ENCODE measurements at places on chromosomes 1 and 21.

DNA sequence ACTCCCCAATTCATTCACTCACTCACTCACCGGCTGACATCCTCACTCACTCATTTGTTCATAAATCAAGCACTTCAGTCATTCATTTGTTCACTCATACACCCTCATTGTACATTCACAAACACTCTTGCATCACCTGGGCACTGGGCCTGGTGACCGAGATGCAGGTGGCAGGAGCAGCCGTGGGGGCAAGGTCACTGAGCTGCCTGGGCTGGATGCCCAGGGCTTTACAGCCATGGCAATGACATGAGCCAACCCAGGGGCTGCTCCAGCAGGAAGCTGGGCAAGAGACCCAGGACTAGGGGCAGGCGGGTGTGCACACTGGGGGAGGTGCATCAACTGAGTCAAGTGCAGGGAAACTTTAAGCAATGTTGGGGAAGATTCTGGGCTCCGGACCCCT is 113.6 kb upstream of the IGSF21 start:
- DNase-seq: no peak

- DNase-seq: no peak
Measured at GRCh38 chr1:235122348-235122747, 6.3 kb downstream of the TOMM20 start.

DNA sequence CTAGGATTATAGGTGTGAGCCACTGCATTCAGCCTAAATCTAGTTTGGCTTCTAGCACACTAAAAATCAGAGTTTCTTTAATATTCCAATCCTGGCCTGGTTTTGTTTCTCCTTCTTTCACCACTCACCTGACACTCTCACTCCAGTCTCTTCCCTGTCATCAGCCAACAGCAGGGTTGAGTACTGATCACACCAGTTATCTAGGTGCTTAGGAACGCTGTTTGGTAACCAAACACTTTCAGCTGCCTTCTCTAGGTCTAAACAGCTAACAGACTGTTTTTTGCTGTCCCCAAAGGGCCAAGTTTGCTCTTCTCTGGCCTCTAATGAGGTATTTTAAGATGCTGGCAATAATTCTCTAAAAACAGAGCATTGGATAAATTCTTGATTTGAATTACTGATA is 17.7 kb upstream of the FRRS1 start:
- no peak for DNase-seq

GRCh38 chr21:45617021-45617921 is 26.3 kb upstream of the PCBP3 start:
- DNase-seq: no peak

GRCh38 chr21:46569081-46569480 is 35.8 kb downstream of the S100B start:
- no peak for DNase-seq

GRCh38 chr1:204174958-204175357 is 8.8 kb upstream of the REN start:
- DNase-seq: no peak

- no peak for DNase-seq
Measured at GRCh38 chr1:215279682-215280081, 197.1 kb downstream of the KCNK2 start.

GRCh38 chr1:230105754-230106625 is 39.0 kb downstream of the GALNT2 start:
- DNase-seq: no peak

DNA sequence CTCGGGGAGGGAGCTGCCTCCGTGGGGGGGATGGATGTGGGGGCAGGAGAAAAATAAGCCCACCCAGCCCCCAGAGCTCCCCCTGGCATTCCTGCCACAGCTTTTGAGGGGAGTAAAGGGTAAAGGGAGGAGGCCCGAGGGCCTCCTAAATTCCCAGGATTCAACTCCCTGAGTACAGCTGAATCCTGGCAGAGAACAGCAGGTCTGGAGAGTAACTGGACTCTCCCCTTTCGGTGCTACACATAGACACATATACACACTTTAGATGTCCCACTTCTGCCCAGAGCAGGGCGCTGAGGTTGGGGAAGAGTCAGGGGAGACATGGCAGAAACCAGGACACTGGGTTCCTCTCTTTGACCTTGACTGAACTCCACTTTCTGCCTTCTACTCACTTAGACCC is 3.0 kb downstream of the KIRREL1 start:
- DNase-seq: no peak

GRCh38 chr1:231219422-231220401 is 21.3 kb upstream of the GNPAT start:
- DNase-seq: no peak

GRCh38 chr1:119862276-119862675 is 34.0 kb downstream of the ADAM30 start:
- DNase-seq: no peak

- DNase-seq: no peak
Measured at GRCh38 chr1:224488806-224489499, 54.4 kb upstream of the WDR26 start.

GRCh38 chr1:192584866-192585265 is 9.3 kb downstream of the RGS1 start:
- no peak for DNase-seq

GRCh38 chr1:211183747-211184313 is 49.9 kb upstream of the KCNH1 start:
- DNase-seq: no peak

GRCh38 chr1:59767119-59767518 is 47.6 kb upstream of the HOOK1 start:
- DNase-seq: no peak

- DNase-seq: no peak
Measured at GRCh38 chr1:11339346-11340232, 66.6 kb downstream of the UBIAD1 start.

DNA sequence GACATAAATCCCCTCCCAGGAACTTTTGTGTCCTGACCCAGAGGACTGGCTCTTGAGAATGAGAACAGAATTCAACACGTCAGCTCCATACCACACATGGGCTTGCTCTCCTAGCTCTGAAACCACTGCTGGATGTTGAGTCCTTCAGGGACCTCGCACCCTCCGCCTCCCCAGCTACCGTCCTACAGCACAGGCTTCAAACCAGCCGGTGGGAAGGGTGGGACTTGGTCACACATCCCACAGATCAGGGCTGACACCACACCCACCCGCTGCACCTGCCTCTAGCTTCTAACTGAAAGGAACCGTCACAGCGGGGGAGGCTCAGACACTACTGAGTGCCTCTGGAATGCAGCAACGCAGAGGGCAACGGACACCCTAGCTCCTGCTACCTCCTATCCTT is 24.0 kb downstream of the MRAP start:
- DNase-seq: no peak

DNA sequence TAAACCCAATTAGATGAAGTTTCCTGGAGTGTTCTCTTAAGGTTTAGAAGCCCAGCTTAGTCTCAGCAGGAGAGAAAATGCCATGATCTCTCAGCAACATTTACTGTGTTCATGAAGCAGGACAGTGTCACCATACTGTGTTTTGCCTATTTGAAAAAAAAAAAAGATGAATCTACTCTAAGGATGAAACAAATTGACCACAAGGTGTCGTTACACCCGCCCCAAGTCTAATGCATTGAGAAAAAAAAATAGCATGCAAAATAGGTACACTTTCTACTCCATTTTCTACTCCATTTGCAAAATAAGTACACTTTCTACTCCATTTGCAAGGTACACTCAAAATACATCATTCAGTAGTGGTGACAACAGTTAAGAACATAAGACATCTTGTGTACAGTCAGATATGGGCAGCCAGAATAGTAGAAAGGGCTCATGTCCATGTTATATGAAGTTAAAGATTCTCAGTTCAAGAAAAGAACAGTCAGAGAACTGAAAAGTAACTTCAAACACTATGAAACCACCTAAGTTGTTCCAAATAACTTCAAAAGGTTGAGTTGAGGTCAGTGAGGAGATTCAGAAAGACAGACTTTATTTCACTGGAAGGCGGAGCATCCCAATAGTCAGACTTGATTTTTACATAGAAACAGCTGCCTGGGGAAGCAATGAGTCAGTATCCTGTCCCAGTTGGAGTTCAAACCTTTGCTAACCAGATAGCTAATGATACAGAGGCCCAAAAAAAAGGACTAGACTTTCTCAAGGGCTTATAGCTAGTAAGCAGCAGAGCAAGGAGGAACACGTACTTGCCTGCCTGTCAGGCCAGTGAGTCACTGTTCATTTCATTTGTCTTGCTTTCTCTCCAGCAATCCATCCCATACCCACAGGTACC is 13.3 kb downstream of the PLPPR5 start:
- DNase-seq: no peak

GRCh38 chr1:10232163-10232562 is 21.8 kb downstream of the KIF1B start:
- DNase-seq: no peak

DNA sequence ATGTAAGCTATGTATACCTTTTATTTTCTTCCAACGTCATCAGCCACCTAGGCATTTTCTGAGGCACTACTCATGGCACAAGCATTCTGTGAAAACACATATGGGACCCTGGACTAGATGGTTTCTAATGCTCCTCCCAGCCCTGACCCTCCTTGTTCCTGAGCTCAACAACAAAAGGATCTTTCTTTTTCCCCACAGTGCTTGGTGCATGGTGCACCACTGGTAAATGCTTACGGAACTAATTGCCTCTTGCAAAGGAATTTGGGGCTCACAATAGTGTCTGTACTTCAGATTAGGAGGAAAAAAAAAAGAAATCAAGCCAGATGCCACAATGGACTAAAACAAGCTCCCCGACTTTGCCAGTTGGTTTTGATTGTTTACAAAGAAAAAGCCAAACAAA is 390.5 kb downstream of the PLPP3 start:
- DNase-seq: no peak
